CD4-positive, alpha-beta T cell (primary cell): ENCODE measurements at places on chromosomes 7 and 10.

- no peak for DNase-seq
These were observed 30.4 kb downstream of the RAMP3 start for GRCh38 chr7:45187946-45188411.

DNA sequence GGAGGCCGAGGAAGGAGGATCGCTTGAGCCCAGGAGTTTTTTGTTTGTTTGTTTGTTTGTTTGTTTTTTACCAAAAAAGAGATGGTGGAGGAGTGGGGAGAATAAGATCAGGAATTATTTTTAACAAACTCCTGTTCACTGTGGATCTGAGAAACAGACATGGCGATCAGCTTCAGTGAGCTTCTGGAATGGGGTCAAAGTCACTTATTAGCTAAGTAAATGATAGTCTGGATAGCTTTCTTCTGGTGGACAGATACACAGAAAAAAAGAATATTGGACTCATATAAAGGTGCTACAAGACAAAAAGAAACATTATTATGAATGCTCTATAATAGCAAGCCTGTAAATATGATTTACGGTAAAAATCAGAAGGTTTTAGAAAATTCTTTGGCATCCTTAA, 85.1 kb downstream of the POU6F2 start:
- no peak for DNase-seq

DNA sequence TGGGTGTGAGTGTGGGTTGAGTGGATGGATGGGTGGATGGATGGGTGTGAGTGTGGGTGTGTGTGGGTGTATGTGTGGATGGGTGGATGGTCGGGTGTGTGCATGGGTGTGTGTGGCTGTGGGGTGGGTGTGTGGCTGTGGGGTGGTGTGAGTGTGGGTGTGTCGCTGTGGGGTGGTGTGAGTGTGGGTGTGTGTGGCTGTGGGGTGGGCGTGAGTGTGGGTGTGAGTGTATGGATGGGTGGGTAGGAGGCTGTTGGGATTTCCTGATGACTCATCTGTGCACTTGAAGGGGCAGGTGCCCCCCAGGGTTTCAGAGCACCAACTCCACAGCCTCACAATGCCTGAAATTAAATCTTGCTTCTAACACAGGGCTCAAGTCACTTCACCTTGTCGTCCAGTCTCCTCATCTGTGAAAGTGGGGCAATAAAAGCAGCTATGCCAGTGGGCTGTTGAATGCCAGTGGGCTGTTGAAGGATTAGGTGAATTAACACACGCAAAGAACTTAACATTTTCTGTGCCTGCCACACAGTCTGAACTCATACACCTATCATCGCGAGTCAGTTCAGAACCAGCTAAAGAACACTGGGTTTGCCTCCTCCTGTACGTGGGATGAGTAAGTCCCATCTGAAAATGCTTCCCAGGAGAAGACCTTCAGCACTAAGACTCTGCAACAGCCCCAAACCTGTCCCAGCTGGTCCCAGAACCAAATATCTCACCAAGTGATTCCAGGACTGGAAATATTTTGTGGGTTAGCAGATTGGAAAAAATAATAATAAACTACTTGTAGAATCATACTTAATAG, 32.0 kb downstream of the SFMBT2 start:
- no peak for DNase-seq

GRCh38 chr7:44224080-44224973, 23.5 kb downstream of the YKT6 start:
- DNase-seq: no peak

GRCh38 chr7:9645756-9646155, 1212.3 kb downstream of the NXPH1 start:
- DNase-seq: no peak

DNA sequence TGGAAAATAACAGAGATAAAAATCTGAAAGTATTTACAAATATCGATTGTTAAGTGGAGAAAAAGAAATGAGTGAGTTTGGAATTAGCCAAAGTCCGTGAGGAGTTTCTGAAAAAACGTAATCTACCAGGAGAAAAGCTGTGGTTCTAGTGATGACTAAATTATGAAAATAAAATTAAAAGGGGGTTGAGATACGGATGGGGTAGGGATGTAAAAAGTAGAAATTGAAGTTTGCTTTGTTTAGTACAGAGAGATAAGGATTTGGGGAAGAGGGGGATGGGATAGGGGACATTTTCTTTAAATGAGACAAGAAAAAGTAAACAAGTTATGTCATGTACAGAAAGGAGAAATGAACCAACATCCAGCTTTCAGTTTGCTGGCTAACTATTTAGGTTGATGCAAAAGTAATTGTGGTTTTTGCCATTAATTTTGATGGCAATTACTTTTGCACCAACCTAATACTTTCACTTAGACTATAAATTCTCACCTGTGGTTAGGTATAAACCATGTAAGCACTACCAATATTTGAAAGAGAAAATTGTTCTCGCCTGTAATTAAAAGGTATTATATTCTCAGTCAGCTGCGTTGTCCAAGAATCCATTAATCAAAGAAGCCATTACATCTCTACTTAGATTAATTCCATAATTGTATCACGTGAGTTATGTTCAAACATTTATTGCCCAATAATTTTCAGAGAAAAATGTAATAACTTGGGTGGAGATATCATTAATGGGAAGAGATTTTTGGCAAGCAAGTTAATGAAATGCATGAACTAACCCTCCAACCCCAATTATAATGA, 143.0 kb upstream of the NRP1 start:
- no peak for DNase-seq
